Keratinocyte (primary cell): ENCODE measurements at places on chromosomes 12 and 14. TPM values are rescaled to one million over a fixed set of nuclear protein-coding genes. Genes with fewer than 3 reads are reported as not detected.

GRCh38 chr12:113133036-113133435 lies 2.5 kb downstream of the RASAL1 start:
- H3K4me3 ChIP-seq = no peak overlapping the region
- H3K27ac ChIP-seq = no peak overlapping the region
- H3K36me3 ChIP-seq = no peaks in the 10 kb centered on the region
- peaks cover 19% of the 10 kb centered on the region for H3K27me3 ChIP-seq

DNA sequence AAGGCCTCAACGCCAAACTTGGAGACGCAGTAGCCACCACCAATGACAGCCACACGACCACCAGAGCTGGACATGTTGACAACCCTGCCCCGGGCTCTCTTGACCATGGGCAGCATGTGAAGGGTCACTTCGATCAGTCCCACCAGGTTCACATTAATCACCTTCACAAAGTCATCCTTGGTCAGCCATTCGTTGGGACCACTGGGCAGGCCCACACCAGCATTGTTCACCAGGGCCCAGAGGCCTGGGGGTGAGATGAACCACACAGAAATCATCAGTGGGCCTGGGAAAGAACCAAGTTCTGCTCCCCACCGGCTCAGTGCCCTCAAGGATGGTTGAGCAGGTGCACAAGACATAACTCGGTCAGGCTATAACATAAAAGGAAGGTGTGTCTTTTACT lies 4.0 kb downstream of the SDR9C7 start:
- no peak for DNase-seq
- H3K27me3 ChIP-seq = peaks cover 3% of the 10 kb centered on the region
- no peaks in the 10 kb centered on the region for H3K36me3 ChIP-seq
- peaks cover 22% of the 10 kb centered on the region for H3K4me1 ChIP-seq
- no peak overlapping the region for H3K4me3 ChIP-seq

Gene SIX6
- polyA plus RNA-seq = not detected in 3 replicates

Gene LYSET
- 15.3 to 24.6 TPM (median 23.2 TPM) in 3 replicates for polyA plus RNA-seq

Gene PRKCH
- polyA plus RNA-seq = 12.0 to 13.7 TPM (median 12.0 TPM) in 3 replicates

Gene XPOT
- polyA plus RNA-seq = 53.6 to 93.8 TPM (median 65.5 TPM) in 3 replicates

Gene SLC6A13
- 0.33 to 0.45 TPM in 2 of 3 replicates, not detected in the other for polyA plus RNA-seq

Gene CAPZA3
- polyA plus RNA-seq = 0.05 TPM in 2 of 3 replicates, not detected in the other
